Fibroblast of villous mesenchyme (primary cell): ENCODE measurements at places on chromosomes 7 and 10.

GRCh38 chr10:33223326-33224000 is 111.0 kb downstream of the NRP1 start:
- DNase-seq: no peak

GRCh38 chr10:25105743-25106260 is 69.0 kb upstream of the GPR158 start:
- DNase-seq: no peak

DNA sequence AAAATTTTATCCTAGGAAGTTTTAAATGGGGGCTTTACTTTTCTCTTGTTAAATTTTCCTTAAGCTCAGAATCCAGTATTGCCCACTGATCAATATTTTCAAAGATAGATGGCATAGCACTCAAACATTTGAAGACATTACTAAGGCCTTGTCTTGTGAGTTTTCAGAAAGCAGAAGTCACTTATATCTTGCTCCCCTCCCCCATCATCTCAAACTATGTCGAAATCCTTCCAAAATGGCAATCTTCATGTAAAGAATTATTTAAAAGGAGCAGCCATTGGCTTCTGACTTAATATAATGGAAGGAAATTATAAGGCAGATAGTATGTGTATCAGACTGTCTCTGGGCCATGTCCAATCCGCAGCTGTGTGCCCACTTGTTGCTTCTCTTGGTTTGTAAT is 553.5 kb upstream of the C7orf33 start:
- DNase-seq: no peak

- DNase-seq: no peak
Measured at GRCh38 chr10:35605191-35605590, at the start of gene GJD4. GJD4 (plus strand) TSS chr10:35605341; CDS start chr10:35605568, 227 bp downstream.

GRCh38 chr7:940599-941408 is 13.7 kb downstream of the ADAP1 start:
- DNase-seq: no peak

DNA sequence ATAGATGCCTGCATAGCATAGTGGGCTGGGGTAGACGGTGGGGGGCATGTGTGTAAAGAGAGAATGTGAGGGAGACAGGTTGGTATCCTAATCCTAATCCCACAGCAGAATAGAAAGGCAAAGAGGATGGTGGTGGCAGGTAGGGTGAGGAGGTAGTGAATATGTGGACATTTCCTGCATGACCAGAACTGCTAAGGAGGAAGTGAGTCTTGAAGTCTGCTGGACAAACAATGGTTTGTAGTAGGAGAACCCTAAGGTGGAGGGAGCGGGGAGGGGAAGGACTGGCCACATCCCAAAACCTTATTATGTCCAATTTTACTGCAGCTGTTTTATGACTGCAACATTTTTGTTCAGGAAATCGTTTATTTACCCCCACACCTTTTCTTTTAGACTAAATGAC is 279.7 kb downstream of the AUTS2 start:
- no peak for DNase-seq

GRCh38 chr10:80132299-80133139 is at the start of gene PLAC9:
PLAC9 (plus strand) TSS chr10:80132730; CDS start chr10:80132763, 33 bp downstream.
- no peak for DNase-seq

DNA sequence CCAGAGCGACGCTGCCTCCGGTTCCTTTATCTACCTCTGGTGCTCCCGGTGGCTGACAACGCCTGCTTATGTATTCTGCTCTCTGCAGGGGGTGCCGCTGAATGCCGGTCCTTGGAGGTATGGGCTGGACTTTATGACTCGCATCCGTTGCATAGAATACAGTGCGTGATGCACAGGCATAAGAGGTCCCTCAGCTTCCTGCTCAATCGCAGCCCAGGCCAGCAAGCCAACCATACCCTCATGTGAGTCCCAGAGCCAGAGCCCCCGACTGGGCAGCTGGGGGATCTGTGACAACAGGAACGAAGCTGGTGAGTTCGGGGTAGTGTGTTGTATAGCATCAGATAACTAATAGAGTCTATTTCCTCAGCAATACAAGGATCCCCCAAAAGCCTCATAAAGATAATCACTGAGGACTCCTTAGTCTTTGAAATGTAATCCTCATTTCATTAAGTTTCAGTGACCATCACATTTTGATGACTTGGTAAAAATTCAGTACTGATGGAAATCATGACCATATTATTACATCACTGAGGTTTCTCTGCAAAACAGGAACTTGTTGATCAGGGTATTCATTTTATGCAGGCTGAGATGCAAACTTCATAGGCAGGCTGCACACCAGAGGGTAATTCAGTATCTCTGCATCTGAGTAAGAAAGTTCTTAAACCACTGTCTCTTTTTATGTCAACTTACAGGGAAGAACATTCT is 607.8 kb downstream of the PTPRN2 start:
- no peak for DNase-seq

DNA sequence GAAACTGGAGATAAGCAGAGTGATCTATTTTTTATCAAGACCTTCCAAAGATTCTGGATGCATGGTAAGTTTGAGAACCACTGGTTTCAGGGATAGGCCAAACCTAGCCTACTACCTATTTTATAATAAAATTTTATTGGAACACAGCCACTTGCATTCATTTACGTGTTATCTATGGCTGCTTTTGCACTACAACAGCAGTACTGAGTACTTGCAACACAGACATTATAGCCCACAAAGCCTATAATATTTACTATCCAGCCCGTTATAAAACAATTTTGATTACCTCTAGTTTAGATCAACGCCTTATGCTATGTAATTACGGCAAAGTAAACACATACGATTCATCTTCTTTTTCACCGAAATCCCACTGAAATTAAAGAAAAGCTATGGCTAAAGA is 18.4 kb downstream of the STEAP1 start:
- DNase-seq: no peak

DNA sequence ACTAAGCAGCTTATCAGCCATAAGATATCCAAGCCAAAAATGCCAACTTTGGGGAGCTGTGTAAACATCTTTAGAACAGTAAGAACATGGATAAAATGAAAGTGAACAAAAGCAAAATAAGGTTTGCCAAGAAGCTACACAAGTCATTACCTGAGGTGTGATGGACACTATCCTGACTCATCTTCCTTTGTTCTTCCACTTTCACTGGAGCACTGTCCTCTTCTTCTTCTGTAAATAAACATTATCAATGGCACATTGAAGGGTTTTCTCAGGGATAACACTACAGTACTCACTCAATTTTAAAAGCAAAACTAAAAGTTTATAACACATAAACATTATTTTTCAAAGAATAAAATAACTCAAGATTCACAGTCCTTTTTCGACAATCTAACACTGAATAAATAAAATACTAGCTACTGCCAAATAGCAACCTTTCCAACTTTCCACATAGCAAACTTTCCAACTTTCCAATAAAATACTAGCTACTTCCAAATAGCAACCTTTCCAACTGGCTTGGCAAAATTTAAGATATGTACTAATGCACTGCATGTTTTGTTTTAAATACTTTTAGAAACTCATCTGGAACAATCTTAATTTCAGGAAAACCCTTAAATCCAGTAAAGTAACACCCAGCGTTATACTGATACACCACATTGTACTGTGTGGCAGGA is 174.1 kb downstream of the SKAP2 start:
- no peak for DNase-seq

DNA sequence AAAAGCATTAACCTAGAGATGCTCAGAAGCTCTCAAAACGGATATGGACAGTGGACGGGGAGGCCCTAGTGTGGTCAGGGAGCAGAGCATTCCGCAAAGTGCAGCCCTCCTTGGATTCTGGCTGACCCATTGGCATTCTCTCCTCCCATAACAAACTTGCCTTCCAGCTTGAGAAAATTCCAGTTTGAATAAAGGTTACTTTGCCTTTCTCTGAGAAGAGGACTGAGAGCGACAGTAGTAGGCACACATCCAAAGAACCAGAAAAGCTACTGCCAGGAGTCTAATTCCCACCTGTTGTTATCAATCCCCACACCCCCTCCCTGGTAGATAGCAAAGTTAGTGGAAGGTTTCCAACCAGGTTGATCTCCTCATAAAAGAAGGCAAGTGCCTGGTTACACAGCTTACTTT is 84.7 kb upstream of the TRIL start:
- no peak for DNase-seq

GRCh38 chr7:78002021-78002420 is 203.4 kb downstream of the PHTF2 start:
- DNase-seq: no peak
